ENCODE measurements at places on chromosomes 7 and 10.

DNA sequence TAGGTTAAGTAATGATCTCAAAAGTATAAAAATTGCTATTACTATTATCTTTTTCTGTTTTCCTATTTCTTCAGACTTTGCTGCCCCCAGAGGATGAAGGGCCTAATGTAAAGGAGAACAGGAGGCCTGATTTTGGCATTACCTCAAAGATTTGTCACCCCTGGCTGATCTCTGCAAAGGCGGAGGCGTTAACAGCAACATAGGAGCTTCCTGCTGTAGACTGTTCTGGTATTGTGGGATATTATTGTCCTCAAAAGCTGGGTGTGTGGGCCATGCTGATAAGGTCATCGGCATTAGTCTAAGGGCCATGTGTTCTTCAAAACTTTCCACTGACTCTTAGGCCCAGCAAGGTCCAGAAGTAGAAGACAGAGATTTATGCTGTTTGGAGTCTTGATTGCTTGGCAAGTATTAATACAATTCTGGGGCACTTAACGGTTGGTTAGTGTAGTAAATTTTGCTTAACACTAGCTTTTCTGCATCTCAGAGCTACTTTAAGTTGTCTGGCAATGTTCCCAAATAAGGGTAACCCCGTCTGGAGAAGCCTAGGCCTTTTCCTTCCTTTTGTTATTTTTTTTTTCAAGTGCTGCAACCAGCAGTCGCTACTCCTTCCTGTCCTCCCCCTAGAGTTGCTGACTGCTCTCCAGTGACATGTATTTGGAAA, 14.0 kb upstream of the ENTPD1 start:
- DNase-seq = peak; percentile 54

GRCh38 chr10:4431114-4431863, 394.7 kb upstream of the AKR1E2 start:
- DNase-seq = no peak

DNA sequence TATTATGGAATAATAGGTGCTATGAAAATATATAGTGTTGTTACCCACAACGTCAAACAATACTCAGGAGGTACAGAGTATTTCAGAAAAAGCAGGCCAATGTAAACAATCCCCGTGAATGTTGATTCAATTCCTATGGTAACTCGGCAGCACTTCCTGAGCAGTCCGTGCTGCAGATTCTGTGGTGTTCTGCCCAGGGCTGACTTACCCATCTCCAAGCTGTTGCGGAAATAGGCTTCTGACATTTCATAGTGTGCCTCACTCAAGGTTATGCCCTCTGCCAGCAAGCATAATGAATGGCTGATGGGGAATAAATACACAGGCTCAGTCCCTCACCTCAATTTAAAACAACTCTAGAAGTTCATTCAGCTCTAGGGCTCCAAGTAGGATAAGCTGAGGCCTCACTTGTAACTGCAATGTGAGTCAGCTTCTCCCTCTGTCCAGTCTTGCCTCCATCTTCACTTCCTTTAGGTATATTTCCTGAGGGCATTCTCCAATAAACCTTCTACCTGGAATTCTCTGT, 177.6 kb downstream of the GNAI1 start:
- no peak for DNase-seq

DNA sequence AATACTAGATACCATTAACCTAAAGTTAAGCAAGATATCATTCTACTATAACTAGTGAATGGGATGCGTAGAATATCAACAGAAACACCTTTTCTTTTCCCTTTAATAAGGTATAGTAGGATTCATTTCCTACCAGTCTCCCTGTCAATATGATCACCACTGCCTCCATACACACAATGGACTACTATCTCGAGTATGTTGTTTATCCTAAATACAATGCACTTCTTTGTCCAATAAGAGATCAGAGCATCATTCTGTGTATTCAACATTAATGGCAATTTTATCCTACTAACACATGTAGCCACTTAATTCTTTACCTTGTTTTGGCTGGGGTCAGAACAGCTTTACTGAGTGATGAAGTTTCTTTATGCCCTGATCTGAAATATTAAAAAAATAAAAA, 276.3 kb downstream of the TFEC start:
- no peak for DNase-seq

DNA sequence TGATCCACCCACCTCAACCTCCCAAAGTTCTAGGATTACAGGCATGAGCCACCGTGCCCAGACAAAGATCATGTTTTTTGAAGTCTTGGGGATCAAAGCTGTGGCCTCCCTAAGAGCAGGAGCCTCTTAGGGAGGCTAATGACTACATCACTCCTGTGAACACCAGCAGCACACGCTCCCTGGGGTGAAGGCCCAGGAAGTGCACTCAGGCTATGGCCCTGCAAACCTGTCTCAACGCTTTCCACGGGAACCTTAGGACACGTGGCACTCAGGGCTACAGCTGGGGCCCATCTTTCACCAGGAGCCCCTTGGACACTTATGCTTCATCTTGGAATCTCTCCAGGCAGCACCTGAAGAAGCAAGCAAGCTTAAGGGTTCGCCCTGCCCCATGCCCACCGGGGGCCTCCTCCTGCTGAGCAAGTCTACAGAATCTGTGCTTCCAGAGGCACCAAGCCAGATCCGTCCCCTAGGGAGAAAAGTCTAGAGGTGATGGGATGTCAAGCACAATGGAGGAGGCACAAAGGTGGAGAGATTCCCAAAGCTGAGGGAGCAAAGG, 18.4 kb downstream of the VSTM4 start:
- DNase-seq = no peak

- no peak for DNase-seq
Observed at GRCh38 chr7:109898-110556, 82.3 kb upstream of the FAM20C start.

DNA sequence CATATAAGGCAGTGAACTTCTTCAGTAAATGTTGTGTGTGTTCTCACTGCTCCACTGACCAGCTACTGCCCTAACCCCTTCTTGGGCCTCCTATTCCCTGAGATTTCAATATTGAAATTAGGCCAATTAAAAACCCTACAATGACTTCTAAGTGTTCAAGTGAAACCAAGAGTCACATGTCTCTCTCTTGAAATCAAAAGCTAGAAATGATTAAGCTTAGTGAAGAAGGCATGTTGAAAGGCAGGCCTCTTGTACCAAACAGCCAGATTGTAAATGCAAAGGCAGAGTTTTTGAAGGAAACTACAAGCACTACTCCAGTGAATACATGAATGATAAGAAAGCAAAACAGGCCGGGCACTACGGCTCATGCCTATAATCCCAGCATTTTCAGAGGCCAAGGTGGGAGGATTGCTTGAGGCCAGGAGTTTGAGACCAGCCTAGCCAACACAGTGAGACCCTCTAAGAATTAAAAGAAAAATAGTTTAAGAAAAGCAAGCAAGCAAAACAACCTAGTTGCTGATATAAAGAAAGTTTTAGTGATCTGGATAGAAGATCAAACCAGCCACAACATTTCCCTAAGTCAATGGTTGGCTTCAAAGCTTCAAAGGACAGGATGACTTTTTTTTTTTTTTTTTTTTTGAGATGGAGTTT, 22.3 kb downstream of the BRAF start:
- peak; percentile 12 for DNase-seq

DNA sequence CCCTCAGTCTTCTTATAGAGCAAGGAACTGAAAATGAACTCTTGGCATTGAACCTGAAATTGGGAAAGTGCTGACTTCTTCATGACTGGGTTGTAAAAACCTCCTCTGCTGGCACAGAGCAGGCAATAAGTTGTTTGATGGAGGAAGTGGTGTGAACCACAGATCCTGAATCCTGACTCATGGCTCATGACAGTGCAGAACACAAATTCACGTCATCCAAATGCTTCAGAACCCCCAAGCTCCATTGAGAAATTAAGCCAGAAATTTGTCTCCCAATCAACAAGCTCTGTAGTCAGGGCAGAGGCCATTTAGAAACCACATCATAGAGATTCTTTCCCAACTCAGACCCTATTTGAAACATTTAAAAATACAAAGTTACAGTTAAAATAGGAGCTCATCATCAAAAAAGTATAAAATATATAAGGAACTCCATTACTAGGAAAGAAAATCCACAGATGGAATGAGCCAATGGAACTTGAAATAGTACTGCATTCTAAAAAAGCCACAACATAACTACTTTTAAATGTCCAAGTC, 10.3 kb upstream of the STK17A start:
- no peak for DNase-seq

DNA sequence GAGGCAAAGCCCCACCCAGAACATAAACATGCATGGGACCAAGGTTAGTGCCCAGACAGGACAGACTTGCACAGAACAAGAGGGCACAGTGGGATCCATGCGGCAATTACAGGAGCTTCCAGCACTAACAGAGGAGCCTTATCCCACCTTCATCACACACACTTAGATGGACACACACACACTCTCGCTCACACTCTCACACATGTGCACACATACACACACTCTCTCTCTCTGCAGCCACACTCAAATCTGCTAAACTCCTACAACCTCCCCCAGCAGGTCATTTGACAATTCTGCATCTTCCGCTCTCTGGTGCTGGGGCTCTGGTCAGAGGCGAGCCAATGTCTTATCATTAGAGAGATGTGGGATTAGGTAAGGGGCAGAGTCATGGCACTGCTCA, 120.5 kb downstream of the UBE2H start:
- DNase-seq = no peak

DNA sequence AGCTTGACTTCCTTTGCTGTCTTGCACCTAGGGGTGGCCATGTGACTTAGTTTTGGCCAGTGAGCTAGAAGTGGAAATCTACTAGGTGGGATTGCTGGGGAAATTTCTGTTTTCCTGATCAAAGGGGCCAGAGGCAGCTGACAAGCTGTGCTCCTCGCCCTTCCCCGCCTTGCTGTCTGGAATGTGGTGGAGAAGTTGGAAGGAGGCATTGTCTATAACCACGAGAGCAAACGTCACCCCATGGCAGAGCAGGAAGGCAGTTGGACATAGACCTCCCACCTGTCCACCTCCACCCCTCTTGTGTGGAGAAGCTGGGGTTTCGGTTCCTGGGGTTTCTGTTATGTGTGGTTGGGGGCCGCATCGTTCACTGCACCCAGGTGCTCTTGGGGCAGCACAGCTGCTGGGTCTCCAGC, 7.3 kb downstream of the SFRP5 start:
- DNase-seq = peak; percentile 81

- DNase-seq = no peak
Observed at GRCh38 chr7:50214126-50214670, 90.3 kb upstream of the IKZF1 start.

DNA sequence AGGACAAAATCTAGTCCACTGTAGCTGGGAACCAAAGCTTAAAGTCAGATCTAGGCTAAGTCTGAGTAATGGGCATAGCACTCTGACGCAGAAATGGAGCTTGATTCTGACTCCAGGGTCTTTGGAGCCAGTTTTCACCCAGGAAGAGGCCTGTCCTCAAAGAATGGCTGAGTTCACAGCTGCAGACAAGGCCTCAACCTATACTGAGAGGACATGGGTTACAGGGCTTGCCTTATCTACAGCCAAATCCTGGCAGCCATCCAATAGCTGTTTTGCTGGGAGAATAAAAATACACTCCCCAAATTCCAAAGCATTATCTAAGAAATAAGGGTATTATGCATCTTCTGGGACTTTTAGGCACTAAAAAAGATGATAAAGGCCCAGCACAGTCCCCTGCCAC, 154.8 kb downstream of the RAPGEF5 start:
- no peak for DNase-seq

DNA sequence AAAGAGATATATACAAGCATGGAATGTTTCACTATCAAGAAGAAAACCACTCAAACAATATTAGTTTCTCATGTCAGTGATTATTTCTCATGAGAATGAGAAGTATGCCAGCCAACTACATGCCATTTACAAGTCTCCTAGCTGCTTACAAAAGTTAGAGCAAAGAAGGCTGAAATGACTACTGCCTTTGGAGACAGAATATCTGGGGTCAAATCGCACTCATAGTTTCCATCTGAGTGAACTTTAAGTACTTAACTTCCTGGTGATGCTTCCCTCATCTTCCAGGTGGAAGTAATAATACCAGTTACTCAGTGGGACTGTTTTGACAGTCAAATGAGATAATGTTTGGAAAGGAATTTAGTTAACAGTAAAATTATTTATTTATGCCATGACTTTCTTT, 42.0 kb upstream of the RHOBTB1 start:
- no peak for DNase-seq

- no peak for DNase-seq
Observed at GRCh38 chr10:2812631-2813030, 254.7 kb upstream of the PFKP start.
